ENCODE measurements at places on chromosomes 2 and 18.
A peak's percentile ranks its signal among the peaks of the same experiment; 100 is the strongest.

DNA sequence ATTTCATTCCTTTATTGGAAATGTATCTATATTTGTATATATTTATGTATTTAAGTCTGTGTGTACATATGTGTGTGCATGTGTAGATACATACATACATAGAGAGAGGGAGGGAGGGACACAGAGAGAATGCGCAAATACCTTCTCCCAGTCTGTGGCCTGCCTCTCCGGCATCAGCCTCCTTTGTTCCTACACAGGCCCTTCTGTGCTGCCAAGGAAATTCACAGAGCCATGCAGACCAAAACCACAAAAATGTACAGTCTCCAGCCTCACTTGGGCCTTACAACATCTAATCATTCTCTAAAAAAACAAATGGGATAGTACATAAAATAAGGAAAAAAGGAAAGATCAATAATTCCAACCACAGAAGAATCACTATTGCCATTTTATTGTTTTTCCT, 8.8 kb upstream of the CRACDL start:
- DNase-seq, result peak; percentile 78

DNA sequence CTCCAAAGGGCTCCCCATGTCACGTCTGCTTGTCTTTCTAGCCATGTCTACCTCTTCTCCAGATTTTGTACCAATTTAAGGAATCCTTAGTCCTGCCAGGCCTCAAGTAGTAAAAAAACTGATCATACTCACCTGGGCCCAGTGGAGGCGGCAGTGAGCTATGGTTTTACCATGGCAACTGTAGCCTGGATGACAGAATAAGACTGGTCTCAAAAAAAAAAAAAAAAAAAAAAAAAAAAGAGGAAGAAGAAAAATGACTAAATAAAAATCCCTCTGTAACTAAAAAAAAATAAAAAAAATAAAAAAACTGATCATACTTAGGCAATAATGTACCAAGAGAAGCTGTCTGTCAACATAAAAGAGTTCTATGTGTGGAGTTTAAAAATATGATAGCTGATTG, 221.6 kb downstream of the NR4A2 start:
- DNase-seq, result peak; percentile 8

GRCh38 chr2:198004921-198005829, 200.8 kb downstream of the PLCL1 start:
- peak; percentile 58 for DNase-seq

GRCh38 chr18:2410688-2411087, 160.6 kb downstream of the METTL4 start:
- DNase-seq, result peak; percentile 83

All from renal cortical epithelial cell (primary cell).